RWPE2 (cell line): ENCODE measurements at places on chromosomes 6 and 20.

GRCh38 chr20:841568-842546, 8.3 kb downstream of the FAM110A start:
- H3K4me1 ChIP-seq: peaks cover 33% of the 10 kb centered on the region
- H3K27ac ChIP-seq: peak overlapping the region; percentile 88
- H3K36me3 ChIP-seq: peaks cover 21% of the 10 kb centered on the region
- no peaks in the 10 kb centered on the region for H3K27me3 ChIP-seq

DNA sequence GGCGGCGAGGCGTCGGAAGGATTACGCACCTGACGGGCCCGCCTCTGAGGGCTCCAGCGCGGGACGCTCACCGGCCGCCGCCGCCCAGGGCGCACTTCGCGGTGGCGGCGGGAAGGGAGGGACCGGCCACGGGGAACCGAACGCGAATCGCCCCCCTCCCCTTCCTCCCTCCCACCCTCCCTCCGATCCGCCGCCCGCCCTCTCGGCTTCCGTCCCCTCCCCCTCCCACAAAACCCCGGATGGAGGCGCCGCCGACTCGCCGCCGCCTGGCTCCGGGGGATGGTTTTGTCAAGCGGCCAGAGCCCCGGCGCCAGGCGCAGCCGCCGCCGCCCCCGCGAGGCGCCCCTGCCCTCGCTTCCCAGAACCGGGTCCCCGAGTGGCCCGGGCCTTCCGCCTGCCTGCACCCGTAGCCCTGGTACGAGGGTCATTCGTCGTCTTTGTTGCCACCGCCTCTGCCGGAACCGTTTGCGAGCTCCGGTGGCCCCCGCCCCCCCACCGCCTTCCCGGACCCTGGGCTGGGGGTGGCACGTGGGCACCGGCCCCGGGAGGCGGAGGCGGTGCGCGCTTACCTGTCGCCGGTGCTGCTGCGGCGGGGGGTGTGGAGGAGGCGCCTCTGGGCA, 398 bp downstream of the ZBTB2 start:
- no peaks in the 10 kb centered on the region for H3K27me3 ChIP-seq
- H3K4me3 ChIP-seq: peak overlapping the region; percentile 92
- no peak for DNase-seq
- H3K36me3 ChIP-seq: peaks cover 30% of the 10 kb centered on the region

GRCh38 chr6:14354919-14355572, 237.5 kb downstream of the CD83 start:
- H3K4me1 ChIP-seq: peaks cover 12% of the 10 kb centered on the region
- H3K27ac ChIP-seq: no peak overlapping the region
- H3K27me3 ChIP-seq: no peaks in the 10 kb centered on the region
- no peak for DNase-seq
- H3K4me3 ChIP-seq: no peak overlapping the region

DNA sequence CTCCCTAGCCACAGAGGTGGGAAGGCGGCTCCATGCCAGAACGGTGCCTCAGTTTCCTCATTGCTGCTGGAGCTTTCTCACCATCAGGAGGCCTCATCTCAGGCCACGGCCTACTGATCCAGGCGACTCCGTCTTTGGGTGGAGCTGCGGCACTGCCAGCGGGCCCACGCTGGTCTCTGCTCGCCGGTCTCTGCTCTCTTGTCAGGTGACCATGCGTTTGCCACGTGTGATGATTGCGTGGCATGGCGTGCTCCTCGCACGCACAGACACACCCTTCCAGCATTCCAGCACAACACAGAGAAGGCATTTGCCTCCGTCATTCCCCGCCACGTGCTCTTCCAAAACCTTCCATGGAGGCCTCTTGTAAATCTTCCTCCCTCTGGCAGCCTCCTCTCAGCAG, 271.1 kb downstream of the CDH4 start:
- H3K27me3 ChIP-seq: no peaks in the 10 kb centered on the region
- H3K36me3 ChIP-seq: no peaks in the 10 kb centered on the region
- no peaks in the 10 kb centered on the region for H3K4me1 ChIP-seq
- no peak overlapping the region for H3K4me3 ChIP-seq
- no peak overlapping the region for H3K27ac ChIP-seq

GRCh38 chr6:33800248-33800969, 3.4 kb downstream of the MLN start:
- no peaks in the 10 kb centered on the region for H3K27me3 ChIP-seq
- H3K36me3 ChIP-seq: no peaks in the 10 kb centered on the region
- H3K27ac ChIP-seq: no peak overlapping the region

DNA sequence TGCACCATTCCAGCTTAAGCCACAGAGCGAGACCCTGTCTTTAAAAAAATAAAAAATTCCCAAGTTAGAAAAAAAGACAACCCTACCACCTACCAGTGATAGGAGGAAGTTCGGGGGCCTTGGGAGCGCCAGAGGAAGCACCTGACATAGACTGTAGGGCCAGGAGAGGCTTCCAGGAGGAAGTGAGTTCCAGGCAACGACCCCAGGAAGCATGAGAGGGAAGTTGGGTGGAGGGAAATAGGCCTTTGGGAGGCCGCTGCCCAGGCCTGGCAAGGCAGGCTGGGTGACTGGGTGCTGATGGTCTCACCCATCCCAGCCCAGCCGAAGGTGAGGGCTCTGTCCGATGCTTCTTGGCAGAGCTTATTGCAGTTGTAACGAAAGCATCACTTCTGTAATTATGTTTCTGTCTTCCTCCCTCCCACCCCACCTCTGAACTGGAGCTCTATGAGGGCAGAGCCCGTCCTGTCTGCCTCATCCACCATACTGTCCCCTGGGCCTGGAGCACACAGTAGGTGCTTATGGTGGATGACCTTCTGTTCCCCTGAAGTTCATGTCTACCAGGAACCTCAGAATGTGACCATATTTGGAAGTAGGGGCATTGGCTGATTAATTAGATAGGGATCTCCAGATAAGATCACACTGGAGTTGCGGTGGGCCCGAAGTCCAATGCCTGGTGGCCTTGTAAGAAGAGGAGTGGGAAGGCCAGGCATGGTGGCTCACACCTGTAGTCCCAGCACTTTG, 54.1 kb downstream of the UBE2V1 start:
- DNase-seq: no peak
- H3K36me3 ChIP-seq: no peaks in the 10 kb centered on the region
- no peak overlapping the region for H3K27ac ChIP-seq
- H3K4me1 ChIP-seq: no peaks in the 10 kb centered on the region

DNA sequence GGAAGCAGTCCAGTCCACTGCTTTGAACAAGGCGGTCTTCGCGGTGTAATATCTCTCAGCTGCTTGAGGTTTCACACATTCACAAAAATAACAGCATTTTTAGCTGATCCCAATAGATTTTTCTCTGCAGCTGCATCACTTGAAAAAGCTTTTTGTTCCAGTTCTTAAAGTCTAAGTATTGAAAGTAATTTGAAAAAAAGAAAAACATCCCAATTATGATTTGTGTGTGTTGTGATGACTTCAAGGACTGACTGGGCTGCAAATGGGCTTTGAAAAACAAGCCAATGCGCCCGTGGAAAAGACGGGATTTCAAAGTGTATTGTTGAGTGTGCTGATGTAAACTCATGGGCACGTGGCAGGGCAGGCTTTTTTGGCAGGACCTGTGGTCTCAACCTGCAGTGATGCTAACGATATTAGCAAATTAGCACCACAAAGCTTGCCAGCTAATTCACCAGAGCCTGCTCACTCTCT, 151.1 kb downstream of the TMEM242 start:
- no peak overlapping the region for H3K27ac ChIP-seq
- no peaks in the 10 kb centered on the region for H3K27me3 ChIP-seq
- no peaks in the 10 kb centered on the region for H3K4me1 ChIP-seq
- H3K4me3 ChIP-seq: no peak overlapping the region
- H3K36me3 ChIP-seq: peaks cover 18% of the 10 kb centered on the region

GRCh38 chr6:151440498-151440897, 11.4 kb downstream of the RMND1 start:
- no peak for DNase-seq
- H3K27ac ChIP-seq: no peak overlapping the region
- no peak overlapping the region for H3K4me3 ChIP-seq
- H3K36me3 ChIP-seq: peaks cover 34% of the 10 kb centered on the region

- DNase-seq: no peak
- no peak overlapping the region for H3K27ac ChIP-seq
- no peaks in the 10 kb centered on the region for H3K27me3 ChIP-seq
Observed at GRCh38 chr6:80434691-80435350, 328.4 kb downstream of the BCKDHB start.

- H3K4me1 ChIP-seq: no peaks in the 10 kb centered on the region
- no peak overlapping the region for H3K27ac ChIP-seq
- H3K27me3 ChIP-seq: no peaks in the 10 kb centered on the region
- no peaks in the 10 kb centered on the region for H3K36me3 ChIP-seq
Observed at GRCh38 chr6:10460096-10460495, 45.2 kb upstream of the TFAP2A start.

GRCh38 chr6:158344534-158344933, 32.3 kb downstream of the TULP4 start:
- no peaks in the 10 kb centered on the region for H3K36me3 ChIP-seq
- peak overlapping the region; percentile 35 for H3K27ac ChIP-seq
- H3K4me3 ChIP-seq: no peak overlapping the region
- H3K27me3 ChIP-seq: no peaks in the 10 kb centered on the region
- H3K4me1 ChIP-seq: no peaks in the 10 kb centered on the region

DNA sequence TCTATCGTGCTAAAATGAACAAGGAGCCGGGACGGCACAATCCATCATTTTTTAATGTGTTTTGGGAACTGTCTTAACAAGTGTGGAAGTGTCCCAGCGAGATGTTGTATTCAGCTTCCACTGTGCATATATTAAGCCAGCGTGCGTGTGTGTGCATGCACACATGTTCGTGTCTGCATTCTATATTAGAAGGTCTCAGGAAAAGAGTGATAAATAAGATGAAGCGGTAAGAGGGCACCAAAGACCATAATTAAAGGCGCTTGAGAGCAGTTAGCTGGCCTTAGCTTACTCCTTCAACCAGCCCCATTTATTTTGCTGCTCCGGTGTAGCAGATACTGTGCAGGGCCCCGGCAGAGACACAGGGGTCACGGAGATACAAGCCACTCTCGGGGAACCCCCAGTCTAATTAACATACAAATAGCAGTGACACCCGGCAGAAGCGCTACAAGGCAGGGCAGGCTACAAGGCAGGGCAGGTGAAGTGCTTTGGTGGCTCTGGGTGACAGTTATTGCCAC, 206.5 kb upstream of the RREB1 start:
- H3K4me3 ChIP-seq: no peak overlapping the region
- no peaks in the 10 kb centered on the region for H3K27me3 ChIP-seq
- no peak overlapping the region for H3K27ac ChIP-seq
- H3K36me3 ChIP-seq: no peaks in the 10 kb centered on the region
- no peak for DNase-seq

GRCh38 chr6:33959661-33960344, 156.0 kb upstream of the MLN start:
- H3K4me1 ChIP-seq: peaks cover 6% of the 10 kb centered on the region
- H3K27me3 ChIP-seq: no peaks in the 10 kb centered on the region
- DNase-seq: no peak
- no peak overlapping the region for H3K4me3 ChIP-seq
